ENCODE measurements at places on chromosomes 11 and 22.
A peak's percentile ranks its signal among the peaks of the same experiment; 100 is the strongest.

GRCh38 chr22:29726512-29727130 lies 6.8 kb downstream of the CABP7 start:
- DNase-seq = no peak

DNA sequence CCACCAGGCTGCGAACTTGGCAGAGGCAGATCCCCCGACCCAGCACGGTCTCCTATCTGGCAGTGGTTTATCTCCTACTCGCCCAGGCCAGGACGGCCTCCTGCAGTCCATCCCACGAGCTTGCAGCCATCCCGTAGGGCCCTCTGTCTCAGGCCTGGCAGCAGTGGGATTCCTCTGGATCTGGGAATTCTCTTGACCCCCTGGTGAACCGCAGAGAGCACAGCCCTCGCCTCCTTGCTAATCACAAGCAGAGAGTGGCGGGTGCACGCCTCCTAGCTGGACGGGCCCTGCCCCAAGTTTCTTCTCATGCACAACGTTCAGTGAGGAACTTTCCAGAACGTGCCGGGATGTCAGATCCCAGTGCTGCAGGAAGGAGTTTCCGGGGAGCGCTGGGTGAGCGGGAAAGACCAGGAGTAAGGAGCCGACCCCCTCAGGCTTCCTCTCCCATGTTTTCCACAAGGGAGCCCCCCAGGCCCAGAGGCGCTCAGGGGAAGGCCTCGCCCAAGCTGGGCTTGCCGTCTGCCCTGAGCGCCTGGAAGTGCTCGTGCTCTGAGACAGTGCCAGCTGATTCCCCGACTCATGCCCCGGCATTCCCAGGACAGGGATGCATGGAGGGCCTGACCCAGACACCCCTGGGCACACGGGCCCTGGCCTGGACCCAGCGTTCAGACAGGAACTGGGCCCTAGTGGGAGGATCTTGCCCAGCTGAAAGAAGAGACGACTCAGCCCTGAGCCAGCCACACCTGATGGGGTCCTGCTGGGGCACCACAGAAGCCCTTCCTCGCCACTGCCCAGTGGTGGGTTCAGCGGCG lies 24.6 kb downstream of the IGF2 start:
- DNase-seq = no peak

GRCh38 chr11:123939317-123939716 lies at the start of gene OR4D5:
Gene OR4D5 (plus strand): TSS chr11:123939617. CDS start chr11:123939617, 0 bp downstream.
- DNase-seq = no peak

- no peak for DNase-seq
Measured at GRCh38 chr11:65563601-65564000, 5.4 kb upstream of the LTBP3 start.

DNA sequence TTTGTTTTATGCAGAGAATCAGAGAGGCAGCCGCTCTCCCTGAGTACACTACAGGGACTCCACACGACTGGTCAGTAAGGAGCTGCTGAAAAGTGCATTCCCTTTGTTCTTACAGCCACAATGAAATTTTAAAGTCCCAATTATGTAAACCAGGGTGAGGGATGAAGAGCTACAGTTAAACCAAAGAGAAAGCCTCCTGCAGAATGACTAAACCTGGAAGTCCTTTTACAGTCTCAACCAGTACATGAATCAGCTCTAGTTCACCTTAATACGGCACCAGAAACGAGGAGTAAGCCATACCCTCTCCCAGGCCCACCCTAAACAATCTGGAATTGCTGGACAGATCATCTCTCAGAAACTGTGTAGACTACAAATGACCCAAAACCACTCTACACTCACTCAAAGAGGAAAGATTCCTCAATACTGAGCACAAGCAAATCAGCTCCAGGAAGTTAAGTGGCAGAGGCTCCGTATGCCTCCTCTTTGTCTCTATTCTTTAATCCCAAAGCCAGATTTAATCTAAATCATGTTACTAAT lies 113.1 kb downstream of the RBFOX2 start:
- DNase-seq = no peak

GRCh38 chr11:7775689-7776088 lies 21.1 kb downstream of the OR5P2 start:
- DNase-seq = no peak

DNA sequence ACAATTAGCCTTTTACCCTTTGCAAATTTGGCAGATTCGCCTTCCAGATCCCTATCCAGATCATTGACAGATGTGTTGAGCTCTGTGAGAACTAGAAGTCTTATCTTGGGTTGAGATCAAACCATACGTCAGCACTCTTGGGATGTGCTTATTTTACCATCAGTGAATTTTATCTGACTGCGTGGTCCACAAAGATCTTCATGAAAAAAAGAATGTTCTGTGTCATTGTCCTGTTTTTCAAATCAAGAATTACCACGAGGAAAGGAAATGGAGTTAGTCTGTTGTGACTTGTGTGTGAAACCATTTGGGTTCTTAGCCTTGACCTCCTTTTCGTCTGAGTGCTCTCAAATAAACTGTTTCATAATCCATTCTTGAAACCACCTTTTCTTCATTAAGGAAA lies 86.2 kb upstream of the SORL1-AS1 start:
- DNase-seq = no peak

DNA sequence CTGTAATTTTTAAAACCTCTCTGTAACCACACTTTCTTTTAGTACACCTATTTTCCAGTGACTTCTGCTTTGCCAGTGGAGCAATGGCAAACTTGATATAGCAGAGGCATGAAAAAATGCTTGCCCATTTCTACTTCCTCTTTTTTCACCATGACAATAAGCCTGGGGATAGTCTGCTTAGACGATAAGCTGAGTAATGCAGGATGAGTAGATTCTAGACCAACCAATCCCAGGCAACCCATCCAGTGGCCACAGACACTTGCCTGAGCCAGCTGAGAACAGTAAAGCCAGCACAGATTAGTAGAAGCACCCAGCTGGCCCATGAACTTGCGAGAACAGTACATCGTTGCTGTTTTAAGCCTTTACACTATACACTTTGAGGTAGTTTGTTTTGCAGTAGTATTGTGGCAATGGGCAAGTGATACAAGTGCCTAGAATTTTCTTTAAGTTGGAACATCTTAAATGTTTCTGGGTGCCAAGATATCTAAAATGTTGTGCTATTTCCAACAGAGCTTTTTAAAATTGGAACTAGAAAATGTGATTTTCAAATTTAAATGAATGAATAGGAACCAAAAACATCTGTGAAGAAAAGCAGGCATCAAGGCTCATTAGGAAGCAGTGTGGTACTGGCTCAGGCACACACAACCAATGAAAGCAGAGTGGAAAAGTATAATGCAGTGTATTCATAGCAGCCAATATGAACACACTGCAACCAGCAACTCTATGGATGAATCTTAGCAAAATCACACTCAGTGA lies 37.7 kb downstream of the DDI1 start:
- DNase-seq = no peak

DNA sequence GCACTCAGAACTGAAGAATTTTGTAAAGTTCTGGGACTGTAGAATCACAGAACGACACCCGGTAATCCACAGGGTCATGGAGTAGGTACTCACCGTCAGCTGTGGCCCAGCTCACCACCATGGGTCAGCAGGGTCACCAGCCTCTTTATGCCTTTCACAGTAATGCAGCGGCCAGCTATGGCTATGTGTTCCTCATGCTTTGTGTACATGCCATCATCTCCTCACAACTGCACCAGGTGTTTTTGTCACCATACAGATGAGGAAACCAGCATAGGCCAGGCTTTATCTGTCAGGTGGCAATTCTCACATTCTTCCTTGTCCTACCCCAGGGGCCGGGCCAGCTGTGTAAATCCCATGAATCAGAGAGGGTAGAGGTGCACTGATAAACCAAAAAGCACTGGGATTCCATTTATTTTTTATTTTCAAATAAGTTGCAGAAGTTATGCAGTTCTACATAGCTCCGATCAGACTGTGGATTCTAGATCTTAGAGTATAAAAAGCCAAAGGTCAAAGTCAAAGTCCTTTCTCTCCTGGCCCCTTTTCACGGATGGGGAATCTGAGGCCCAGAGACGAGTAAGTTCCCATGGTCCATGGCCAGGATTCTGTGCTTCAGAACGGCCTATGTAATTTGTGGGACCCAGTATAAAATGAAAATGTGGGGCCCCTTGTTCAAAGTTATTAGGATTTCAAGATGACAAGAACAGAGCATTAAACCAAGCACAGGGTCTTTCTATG lies 17.5 kb downstream of the TSKU start:
- no peak for DNase-seq

GRCh38 chr22:38734421-38735100 lies 21.2 kb downstream of the SUN2 start:
- no peak for DNase-seq

- no peak for DNase-seq
Measured at GRCh38 chr11:121082670-121083069, 18.4 kb upstream of the TECTA start.

- DNase-seq = no peak
Measured at GRCh38 chr11:112637076-112637475, 324.1 kb upstream of the NCAM1 start.

DNA sequence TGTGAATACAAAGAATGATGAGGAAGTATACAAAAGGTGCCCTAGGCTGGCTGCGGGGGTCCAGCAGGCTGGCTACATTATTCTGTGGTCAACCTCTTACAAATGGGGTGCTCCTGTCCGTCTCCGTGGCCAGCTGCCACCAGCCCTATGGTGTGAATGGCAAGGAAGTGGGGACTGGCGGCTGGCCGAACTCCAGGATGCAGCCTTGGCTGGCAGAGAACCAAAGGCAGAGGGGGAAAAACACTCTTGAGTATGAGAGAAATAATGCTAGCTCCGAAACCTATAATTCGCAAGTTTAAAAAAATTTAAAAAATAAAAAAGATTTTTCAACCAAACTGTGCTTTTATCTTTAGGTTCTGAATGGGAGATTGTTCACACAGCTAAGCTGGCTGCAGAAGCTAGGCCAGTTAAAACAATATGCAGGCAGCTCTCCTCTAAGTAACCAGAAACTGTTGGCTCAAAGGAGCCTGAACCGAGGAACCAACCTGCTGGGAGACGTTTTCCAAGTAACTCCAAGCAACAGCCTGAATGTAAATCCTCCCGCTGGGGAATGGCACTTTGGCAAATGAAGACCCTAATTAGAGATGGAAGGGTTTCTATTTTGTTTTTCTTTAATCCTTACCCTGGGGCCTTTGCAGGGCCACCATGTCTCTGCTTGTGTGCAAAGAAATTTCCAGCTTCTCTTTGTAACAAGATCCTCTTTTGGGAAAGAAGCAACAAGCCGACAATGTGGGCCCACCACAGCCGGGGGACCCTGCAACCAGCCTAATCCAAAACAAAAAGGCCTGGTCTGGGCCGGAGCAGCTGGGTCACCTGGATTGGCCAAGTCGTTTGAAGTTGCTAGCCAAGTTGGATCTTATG lies 50.2 kb downstream of the C22orf31 start:
- DNase-seq = no peak

GRCh38 chr11:7383406-7383805 lies 101.9 kb upstream of the OLFML1 start:
- no peak for DNase-seq

- peak; percentile 56 for DNase-seq
Measured at GRCh38 chr11:123357990-123358827, 71.9 kb upstream of the GRAMD1B start.

DNA sequence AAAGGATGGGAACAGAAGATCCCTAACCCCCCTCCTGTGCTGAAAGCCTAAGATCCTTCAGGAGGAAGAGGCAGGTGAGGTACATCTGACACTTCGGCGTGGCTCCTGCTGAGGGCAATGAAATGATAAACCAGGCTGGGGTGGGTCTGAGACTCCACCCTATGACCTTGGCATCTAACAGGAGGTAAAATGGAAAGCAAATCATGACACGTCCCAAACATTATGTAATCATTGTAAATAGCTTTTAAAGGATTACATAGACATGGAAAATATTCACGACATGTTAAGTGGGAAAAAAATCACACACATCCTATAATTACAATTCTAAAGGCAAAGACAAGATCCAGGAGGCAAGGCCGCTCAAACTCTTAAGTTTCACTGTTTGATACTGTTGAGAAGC lies 70.5 kb downstream of the LINC01488 start:
- no peak for DNase-seq

- DNase-seq = no peak
Measured at GRCh38 chr22:26697151-26697550, 39.8 kb downstream of the MIAT start.

DNA sequence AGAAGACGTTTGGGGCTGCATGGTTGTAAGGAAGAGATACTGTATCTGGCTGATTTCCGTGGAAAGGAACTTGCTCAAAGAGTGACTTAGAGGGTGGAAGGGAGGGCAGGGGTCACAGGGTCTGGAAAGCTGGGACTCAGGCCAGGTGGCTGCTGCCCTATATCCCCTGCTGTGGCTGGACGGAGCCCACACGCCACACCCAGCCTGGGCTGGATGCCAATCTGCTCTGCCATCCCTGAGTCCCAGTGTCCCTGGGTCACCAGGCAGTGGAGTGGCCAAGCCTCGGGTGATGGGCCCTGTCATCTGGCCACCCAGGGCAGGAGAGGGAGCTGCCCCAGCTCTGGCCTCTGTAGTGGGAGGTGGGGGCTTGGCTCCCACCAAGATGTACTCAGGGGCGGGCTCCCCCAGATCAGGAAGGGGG lies 26.5 kb upstream of the KRTAP5-7 start:
- DNase-seq = no peak

DNA sequence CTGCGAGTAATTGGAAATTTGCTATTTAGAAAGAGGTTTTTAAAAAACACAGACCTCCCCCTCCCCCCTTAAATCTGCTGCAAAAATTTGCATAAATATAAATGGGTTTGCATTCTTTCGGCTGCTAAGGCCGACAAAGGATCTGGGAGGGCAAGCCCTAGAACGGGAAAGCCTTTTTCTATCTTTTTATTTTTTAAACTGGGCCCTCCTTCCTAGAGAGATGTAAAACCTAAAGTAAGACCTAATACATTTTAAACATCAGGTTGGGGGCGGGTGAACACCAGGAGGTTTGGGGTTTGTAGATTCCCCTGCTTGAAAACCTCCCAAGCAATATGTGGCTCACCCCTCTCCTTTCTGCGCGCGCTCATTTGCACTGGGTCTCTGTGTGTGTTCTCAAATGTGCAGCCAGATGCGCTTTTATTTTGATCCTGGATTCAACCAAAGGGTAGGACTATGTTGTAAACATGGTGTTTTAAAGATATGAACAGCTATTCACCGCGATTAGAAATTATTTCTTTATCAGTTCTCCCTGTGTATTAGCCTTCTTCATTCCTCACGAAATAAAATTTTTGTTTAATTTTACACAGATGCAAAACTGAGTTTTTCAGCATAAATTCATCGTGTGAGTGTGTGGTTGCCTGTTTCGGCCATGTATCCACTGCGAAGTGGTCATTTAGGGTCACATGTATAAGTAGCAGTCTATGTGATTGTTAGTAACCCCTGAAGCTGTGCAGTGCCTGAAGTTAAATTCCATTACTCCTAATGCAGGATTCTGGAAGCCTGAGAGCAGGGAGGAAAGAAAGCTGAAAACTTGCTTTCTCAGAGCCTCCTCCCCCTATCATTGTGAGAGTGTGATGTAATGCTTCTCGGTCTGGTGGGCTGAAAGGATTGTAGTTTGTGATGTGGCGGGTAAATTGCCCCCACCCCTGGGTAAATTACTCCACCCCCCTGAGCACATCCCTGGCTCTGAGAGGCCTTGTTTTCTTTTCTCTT lies 988 bp downstream of the TNRC6B start:
- peak; percentile 45 for DNase-seq

Measured in activated naive CD8-positive, alpha-beta T cell treated with anti-CD3 and anti-CD28 coated beads for 36 hours (primary cell).